Hepatic stellate cell (primary cell): ENCODE measurements at places on chromosomes 12 and 14.

GRCh38 chr14:105021656-105022275 lies 883 bp upstream of the CDCA4 start:
- DNase-seq = peak; percentile 38

- DNase-seq = no peak
Measured at GRCh38 chr12:21553329-21553675, 27.2 kb downstream of the SPX start.

DNA sequence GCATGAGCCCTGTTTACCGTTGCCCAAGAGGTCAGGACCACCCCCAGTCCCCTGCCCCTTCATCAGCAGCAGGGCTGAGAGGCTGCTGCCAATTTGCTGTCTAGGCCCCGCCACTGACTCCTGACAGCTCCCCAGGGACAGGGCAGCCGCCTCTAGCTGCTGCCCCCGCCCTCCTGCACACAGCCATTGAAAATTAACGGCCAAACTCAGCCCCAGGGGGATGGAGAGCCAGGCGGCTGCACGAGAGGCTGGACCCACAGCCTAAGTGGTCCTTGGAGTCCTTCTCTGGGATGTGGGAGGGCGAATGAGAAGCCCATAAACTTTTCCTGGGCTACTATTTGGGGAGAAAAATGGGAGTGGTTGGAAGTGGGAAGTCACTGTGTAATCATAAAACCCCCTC lies 4.6 kb downstream of the FOXN4 start:
- no peak for DNase-seq

DNA sequence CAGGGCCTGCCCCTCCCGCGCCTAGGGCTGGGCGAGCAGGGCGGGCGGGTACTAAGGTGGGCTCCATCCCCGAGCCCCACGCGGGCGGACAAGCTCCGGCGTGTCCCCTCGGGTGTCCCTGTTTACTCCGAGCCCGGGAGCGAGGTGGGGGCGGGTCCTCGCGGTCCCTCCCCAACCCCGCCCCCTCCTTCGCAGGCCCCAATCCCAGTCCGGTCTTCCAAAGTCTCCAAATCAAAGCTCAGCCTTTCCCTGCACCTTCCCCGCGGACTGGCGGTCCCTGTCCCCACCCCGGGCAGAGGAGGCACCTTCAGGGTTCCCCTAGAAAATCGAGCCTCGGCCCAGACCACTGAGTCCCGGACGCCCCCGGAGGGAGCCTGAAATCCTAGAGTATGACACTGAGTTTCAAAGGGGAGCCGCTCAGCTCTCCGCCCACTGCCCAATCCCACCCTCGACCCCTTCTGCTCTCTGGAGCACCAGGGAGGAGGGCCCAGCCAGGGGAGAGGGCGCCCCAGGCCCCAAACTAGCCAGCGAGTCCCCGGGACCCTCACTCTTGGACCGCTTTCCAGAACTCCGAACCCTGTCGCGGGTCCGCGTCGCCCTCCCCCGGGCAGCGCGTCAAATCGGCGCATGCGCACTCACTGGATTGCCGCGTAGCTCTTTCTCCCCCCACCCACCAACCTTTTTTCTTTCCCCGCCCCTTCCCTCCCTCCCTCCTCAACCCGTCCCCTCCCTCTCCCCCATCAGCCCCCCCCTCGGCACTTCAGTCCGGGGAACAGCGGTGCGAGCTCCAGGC lies at the start of gene LRP1:
Gene LRP1, plus strand, starts transcription at position 758 of the 793 bp plus-strand sequence. CDS start 482 bp downstream, outside the sequence.
- DNase-seq = peak; percentile 91
